ENCODE measurements at places on chromosomes 4 and X. TPM values are rescaled to one million over a fixed set of nuclear protein-coding genes. Genes with fewer than 3 reads are reported as not detected.

The SLIT2 gene
- total RNA-seq: 88.1 TPM

- no peak overlapping the region for H3K27ac ChIP-seq
- no peaks in the 10 kb centered on the region for H3K36me3 ChIP-seq
- H3K4me1 ChIP-seq: peaks cover 6% of the 10 kb centered on the region
- H3K27me3 ChIP-seq: no peaks in the 10 kb centered on the region
- no peak for DNase-seq
These were observed 3.8 kb upstream of the RPS6KA3 start for GRCh38 chrX:20270562-20270890.

The SASH3 gene
- 4.2 TPM for total RNA-seq

GRCh38 chr4:111441687-111442086, 703.6 kb upstream of the FAM241A start:
- H3K27me3 ChIP-seq: no peaks in the 10 kb centered on the region
- no peaks in the 10 kb centered on the region for H3K36me3 ChIP-seq
- no peak overlapping the region for H3K27ac ChIP-seq
- H3K4me1 ChIP-seq: no peaks in the 10 kb centered on the region
- H3K4me3 ChIP-seq: no peak overlapping the region
- no peak for DNase-seq

DNA sequence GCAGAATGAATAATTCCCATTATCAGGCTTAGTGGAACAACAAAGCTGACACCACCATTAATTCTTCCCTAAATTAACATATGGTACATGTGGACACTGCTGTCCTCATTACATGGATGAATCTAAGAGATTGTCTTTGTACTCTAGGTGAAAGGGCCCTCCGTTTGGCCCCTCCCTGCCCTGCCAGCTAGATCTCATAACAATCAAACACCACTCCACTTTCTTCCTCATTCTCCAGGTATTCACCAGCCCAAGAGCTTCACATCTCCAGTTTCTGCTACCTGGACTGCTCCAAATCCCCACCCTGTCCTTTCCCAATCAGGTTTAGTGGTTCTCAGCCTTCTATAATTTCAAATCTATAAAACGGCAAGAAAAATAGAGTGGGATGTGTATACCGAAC, 3.8 kb downstream of the HSD17B11 start:
- peaks cover 35% of the 10 kb centered on the region for H3K4me1 ChIP-seq
- no peak for DNase-seq
- H3K27ac ChIP-seq: no peak overlapping the region
- no peaks in the 10 kb centered on the region for H3K36me3 ChIP-seq

DNA sequence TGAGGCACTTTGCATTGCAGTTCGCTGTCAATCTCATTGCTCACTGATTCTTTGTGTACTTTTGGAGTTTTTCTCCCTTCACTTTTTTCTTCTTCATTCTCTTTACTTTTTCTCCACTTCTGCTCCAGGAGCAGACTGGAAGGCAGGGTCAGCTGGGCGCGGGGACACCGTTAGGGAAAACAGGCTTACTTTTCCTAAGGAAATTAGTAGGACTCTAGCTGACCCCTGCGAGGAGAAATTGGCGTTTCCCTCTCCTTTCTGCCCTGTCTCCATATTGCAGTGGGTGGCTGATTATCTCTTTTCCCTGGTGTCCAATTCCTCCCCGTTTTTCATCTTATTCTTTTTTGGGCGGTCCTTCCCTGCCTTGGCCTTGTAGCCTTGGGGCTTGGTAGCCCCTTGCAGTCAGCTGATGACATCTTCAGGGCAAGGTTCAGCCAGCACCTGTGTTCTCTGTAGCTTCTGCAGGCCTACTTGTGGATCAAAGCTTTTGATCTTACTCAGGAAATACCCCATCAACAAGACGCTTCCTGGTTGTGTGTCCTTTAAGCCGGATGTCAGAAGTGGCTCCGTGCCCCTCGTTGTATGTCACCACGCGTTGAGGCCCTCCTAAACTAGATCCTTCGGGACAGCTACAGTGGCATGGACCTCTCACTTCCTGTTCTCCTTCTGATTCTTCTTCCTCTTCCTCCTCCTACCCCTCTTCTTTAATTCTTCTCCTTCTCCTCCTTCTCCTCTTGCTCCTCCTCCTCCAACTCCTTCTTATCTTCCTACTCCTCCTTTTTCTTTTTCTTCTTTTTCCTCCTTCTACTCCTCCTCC, 36.1 kb downstream of the NBDY start:
- no peaks in the 10 kb centered on the region for H3K27me3 ChIP-seq
- H3K36me3 ChIP-seq: no peaks in the 10 kb centered on the region
- peaks cover 11% of the 10 kb centered on the region for H3K4me1 ChIP-seq
- peak; percentile 14 for DNase-seq
- peak overlapping the region; percentile 63 for H3K4me3 ChIP-seq
- peak overlapping the region; percentile 86 for H3K27ac ChIP-seq

The NFKB1 gene
- total RNA-seq: 31.6 TPM
